ENCODE measurements at places on chromosomes 2 and 18.

- DNase-seq, result no peak
These were observed 5.9 kb downstream of the GBX2 start for GRCh38 chr2:236162031-236162845.

DNA sequence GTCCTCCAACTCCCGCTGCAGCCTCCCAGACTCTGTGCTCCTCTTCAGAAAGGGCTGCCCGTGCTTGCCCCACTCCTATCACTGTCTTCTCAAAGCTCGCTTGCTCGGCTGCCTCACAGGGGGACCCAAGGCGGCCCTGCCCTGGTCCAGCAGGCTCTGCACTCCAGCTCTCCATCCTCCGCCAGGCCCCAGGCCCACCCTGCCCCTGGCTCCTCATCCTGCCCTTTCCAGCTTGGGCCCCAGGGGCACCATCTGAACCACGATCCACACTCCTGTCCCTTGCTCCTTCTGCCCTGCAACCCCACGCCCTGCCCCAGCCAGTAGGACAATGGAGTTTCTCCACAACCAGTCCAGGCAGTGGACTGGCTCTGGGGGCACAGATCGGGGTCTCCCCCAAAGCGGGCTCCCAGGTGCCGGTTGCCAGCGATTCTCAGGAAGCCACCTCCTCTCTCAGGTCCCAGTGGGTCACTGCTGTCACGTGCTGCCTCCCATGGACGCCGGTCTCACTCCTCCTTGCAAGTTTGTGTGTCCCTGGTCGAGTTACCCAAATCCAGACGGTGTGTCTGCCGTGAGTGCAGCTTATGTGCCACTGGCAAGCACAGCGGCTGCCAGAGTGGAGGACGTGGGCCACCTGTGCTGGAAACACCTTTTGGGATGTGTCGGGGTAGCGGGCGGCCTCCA, 238.5 kb downstream of the HDAC4 start:
- no peak for DNase-seq

GRCh38 chr2:179691235-179691634, 170.2 kb downstream of the ZNF385B start:
- DNase-seq, result no peak

DNA sequence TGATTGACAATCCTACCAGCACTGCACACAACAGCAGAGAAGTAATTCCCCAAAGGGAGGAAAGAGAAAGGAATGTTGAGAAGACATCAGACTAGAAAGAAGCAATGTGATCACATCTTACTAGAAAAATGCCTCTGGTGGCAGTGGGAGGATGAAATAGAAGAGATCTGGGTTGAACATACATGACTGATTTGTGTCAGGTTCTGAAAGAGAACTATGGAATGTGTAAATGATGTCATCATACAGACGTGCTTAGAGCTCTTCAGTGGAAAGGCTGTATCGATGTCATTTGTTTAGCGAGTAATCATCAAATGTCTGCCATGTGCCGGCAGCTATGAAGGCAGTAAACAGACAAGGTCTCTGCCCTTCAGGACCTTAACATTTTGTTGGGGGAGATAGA, 24.9 kb downstream of the GORASP2 start:
- no peak for DNase-seq

- DNase-seq, result no peak
These were observed 18.2 kb downstream of the MAPRE2 start for GRCh38 chr18:35059280-35059927.

GRCh38 chr2:123644053-123644452, 381.0 kb upstream of the CNTNAP5 start:
- DNase-seq, result no peak

DNA sequence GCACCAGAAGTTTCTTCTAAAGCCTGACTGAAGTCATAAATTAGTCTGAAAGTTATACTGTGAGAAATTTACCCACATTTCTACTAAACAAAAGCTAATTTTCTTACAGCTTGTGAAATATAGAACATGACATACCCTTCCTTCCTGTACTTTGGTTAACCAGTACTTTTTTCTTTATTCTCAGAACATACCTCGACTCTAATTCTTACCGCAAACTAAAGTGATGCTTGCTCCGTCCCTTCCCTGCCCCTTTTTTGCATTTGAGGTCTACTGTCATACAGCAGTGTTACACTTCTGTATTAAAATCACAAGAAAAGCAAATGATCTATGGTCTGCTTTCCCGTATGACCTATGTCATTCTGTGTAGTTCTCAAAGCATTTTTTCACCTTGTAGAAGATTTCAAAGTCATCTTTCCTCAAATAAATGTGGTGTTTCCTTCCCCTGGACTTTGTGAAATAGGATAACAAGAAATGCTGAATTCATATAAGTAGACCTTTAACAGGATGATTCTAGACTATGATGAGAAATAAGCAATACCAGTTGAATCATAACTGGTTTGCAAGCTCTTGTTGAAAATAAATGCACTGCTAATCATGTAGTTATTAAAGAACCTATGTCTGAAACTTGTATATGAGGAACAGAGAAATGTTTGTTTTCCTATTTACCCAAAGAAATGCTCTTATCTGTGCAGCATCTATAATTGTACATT, 30.4 kb downstream of the CYTIP start:
- DNase-seq, result peak; percentile 77

DNA sequence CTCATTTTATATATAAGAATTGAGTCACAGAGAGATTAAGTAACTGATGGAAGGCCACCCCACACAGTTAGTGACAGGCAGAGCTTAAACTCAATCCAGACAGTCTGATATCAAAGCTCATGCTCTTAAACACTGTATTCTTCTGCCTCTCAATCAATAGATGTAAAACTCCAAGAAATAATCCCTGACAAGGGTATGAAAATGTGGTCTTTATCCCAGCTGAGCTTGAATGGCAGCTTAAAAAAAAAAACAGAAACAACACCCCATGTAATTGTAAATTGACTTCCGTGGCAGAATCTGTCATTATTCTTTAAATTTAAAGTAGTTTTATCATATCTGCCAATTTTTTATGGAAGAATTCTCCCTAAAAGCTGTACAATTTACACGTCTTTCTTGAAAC, 60.1 kb downstream of the RAB27B start:
- DNase-seq, result no peak

- peak; percentile 65 for DNase-seq
These were observed 626 bp downstream of the CAPN10 start for GRCh38 chr2:240586919-240587800.

DNA sequence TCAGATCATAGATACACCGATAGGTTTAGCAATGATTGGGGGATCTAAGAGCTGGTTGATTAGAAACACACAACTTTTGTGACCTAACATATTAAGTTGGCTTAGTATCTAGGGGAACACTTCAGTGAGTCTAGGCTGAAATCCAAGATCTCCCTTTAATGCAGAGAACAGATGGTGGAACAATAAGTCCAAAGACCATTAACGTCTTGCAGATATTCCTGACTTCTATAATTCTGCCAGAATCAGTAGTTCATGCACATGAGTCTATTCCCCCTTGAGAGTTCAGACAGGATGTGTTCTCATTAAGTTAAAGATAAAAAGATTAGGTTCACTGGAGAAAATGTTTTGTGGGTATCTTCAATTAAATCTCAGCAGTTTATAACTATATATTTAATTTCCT, 506.5 kb downstream of the TSN start:
- DNase-seq, result no peak

GRCh38 chr18:2535419-2535910, 35.8 kb downstream of the METTL4 start:
- DNase-seq, result no peak

DNA sequence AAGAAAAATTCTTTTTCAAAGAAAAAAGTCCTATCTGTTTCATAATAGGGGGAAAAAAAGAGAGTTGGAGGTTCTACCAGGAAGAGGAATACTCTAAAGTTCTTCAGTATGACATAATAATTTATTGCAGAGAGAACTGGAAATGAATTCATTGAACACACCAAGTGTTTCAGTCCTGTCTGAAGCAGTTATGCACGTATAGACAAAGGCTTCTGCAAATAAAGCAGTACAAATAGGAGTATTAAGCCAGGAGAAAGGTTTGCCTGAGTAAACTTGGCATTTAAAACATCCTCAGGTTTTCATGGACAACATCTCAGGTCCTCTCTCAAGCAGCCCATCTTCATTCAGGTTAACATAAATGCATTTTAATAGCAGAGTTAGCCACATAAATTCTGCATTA, 141.6 kb downstream of the CCDC148 start:
- DNase-seq, result no peak

- no peak for DNase-seq
These were observed 142.6 kb upstream of the ITGA4 start for GRCh38 chr2:181314551-181314950.

DNA sequence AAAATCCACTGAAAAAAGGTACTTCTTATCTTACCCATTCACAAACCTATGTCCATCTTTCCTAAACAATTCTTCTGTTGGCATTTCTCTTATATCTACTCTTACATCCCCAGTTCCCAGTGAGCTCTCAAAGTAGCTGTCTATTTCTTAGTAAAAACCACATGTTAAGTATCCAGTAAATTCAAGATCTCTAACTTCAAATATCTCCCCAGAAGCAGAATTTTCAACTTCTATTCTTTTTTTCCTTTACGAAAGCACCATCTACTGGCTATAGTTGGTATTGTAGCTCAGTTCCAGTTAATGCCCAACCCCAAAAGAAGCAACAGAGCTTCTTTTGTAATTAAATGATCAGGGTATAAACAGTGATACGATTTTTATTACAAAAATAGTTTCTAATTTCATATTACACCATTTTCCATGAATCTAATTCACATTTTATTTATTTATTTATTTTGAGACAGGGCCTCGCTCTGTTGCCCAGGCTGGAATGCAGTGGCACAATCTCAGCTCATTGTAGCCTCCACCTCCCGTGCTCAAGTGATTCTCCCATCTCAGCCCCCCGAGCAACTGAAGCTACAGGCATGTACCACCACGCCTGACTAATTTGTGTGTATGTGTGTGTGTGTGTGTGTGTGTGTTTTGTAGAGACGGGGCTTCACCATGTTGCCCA, 28.5 kb downstream of the HRH4 start:
- DNase-seq, result peak; percentile 67

DNA sequence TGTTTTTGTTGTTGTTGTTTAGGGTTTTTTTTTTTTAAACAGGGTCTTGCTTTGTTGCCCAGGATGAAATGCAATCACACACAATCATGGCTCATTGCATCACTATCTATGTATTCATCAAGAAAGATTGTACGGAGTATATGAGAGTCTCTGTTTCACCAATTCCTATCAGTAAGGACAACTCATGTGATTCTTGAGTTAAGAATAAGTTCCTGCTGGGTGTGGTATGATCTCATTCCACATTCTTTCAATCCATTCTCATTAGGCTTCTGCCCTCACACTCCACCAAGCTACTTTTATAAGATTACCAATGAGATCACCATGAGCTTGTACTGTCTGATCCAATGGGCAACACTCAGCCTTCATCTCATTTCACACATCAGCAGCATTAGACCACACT, 9.1 kb upstream of the AP1S3 start:
- DNase-seq, result no peak

- no peak for DNase-seq
These were observed 90.6 kb upstream of the WDR75 start for GRCh38 chr2:189350540-189351209.

DNA sequence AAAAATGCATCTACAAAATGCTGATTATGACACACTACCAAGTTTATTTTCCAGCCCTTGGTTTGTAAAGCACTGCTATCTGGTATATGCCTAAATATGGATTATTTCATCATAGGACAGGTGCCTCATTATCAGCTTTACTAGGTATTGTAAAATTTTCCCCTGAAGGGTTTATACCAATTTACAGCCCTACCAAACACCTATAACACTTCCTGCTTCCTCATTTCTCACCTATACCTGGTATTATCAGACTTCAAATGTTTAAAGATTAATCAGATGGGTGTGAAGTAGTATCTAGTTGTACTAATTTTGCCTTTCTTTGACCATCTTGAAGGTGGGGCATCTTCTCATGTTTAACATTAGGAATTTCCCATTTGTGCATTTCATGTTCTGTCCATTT, 26.8 kb downstream of the RMND5A start:
- DNase-seq, result no peak

DNA sequence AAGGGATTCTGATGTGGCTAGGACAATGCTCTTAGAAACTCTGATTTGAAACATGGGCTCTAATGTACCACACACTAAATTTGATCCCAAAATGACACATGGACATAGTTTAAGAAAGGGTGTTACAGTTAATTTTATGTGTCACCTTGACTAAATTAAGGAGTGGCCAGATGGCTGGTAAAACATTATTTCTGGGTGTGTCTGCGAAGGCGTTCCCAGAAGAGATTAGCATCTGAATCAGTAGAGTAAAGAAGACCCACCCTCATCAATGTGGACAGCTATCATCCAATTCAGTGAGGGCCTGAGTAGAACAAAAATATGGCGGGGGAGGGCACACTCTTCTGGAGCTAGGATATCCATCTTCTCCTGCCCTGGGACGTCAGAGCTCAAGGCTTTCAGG, 283.1 kb upstream of the CHAC2 start:
- DNase-seq, result peak; percentile 25

DNA sequence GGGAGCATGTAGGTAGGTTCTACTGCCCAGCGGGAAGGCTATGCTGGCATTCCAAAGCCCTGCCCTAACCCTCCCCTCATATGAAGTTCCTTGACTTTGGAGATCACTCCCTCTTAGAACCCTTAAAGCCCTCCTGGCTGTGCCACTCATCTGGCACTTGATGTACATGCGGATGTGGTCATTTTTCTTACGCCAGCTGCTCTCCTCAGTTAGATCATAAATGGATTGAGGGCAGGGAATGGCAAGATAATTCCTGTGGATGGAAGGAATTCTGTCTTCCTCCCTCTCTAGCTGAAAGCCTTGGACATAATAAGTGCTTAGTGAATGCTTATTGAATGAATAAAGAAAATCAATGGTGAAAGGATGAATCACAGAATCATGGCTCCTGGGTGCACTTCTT, 51.6 kb downstream of the SLC4A3 start:
- no peak for DNase-seq

Data from activated CD4-positive, alpha-beta T cell treated with anti-CD3 and anti-CD28 coated beads, Interleukin-2, Interleukin-6, amounts not matched to agents 100 ng/mL and 50 ng/mL, durations not matched to agents 16 hours and 8 hours (primary cell).